ENCODE measurements at places on chromosomes 13 and 19.

DNA sequence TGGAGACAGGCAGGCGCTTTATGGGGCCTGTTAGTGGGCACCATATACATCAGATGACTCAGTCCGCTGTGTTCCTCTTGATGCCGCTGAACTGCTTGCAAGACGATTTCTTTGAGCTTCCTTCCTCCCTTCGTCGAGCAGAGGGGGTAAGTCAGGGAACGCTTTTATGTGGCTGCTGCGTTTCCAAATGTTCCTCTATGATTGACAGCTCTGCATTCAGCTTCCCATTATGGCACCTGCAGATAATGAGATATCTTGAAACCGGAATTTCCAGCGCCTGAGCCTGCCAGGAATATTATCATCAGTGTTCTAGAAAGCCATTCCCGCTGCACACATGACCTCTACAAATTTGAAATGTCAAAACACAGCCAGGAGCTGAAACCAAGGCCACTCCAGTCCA lies 257.0 kb downstream of the TSHZ3 start:
- DNase-seq: no peak

DNA sequence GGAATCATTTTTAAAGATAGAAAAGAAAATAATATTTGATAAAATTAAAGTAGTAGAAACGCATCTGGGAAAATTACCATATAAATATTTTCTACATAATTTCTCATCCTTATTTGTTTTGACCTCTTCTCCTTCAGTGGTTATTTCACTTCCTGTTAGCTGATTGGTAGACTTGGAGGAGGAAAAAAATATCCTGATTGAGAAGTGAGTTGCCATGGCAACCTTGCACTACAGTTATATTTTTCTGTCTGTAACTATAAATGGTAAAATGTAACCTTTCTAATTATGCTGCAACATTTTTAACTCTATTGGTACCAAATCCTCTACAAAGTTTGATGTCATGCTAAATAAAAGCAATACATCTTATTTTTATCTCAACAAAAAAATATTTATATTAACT lies 45.2 kb downstream of the SCEL start:
- DNase-seq: no peak

GRCh38 chr13:43300865-43301264 lies 277.5 kb downstream of the DNAJC15 start:
- DNase-seq: no peak

- no peak for DNase-seq
Observed at GRCh38 chr13:46587807-46588418, 34.9 kb downstream of the LRCH1 start.

GRCh38 chr13:97001636-97002035 lies 7.4 kb upstream of the OXGR1 start:
- DNase-seq: no peak

DNA sequence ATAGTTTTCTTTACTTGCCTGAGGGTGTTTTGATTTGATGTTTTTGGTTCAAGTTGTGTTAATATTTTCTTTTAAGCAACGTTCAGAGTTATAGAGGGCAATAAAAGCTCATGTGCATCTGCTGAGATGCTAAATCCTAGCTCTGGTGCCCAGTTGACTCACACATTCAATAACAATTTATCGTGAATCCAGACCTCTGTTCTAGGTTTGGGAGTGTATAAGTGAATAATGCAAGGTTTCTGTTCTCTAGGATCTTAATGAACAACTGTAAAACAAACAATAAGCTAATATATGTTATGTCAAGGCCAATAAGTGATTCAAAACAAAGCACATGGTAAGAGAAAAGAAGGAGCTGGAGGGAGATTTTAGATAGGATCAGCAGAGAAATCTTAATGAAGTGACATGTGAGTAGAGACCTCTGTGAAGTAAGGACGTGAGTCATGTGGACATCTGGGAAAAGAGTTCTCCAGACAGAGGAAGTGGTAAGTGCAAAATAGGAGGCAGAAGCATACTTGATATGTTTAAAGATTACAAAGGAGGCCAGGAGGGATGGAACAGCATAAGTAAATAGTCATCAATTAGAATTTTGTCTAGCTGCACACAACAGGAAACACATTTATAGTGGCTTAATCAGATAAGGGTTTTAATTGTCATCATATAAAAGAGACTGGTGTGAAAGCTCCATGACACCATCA lies 278.5 kb upstream of the HTR2A start:
- no peak for DNase-seq

GRCh38 chr13:108755083-108755482 lies 125.7 kb downstream of the MYO16 start:
- no peak for DNase-seq

GRCh38 chr13:69903081-69903480 lies 204.5 kb upstream of the ATXN8OS start:
- DNase-seq: no peak

GRCh38 chr13:48910686-48911085 lies 65.0 kb upstream of the FNDC3A start:
- no peak for DNase-seq

DNA sequence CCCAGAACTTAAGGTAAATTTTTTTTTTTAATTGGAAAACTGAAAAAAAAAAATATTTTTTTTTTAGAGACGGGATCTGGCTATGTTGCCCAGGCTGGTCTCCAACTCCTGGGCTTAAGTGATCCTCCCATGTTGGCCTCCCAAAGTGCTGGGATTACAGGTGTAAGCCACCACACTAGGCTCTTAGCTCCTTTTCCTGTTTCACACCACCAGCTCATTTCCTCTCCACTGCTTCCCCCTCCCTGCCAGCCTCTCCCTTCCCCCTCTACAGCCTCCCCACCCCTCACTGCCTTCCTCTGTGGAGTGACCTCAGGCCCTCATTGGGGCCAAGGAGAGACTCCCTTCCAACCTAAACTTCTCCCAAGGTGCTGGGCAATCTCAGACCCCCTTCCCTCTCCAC lies 4.2 kb upstream of the GIPR start:
- DNase-seq: no peak

DNA sequence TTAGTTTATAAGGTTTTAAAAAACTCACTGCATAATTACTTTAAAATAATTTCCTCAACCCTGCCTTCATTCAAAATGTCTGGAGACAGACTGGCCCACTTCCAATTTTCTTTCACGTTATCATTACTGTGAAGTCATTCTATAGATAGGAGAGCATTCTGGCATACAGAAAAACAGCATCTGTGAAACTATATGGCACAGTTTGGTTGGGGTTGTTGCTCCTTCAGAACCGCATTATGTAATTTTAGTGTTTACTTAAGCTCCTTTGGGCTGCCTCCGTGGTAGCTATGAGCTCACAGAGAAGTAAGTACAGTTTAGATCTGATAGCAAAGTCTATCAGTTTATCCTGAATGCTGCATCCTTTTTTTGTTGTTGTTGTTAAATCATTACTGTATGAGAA lies 104.3 kb downstream of the KCNRG start:
- DNase-seq: no peak

GRCh38 chr13:20714563-20715329 lies 11.2 kb downstream of the IL17D start:
- DNase-seq: no peak

GRCh38 chr13:52925251-52925650 lies 76.8 kb upstream of the PCDH8 start:
- no peak for DNase-seq

GRCh38 chr19:20928371-20928770 lies 5.3 kb downstream of the ZNF85 start:
- DNase-seq: no peak

DNA sequence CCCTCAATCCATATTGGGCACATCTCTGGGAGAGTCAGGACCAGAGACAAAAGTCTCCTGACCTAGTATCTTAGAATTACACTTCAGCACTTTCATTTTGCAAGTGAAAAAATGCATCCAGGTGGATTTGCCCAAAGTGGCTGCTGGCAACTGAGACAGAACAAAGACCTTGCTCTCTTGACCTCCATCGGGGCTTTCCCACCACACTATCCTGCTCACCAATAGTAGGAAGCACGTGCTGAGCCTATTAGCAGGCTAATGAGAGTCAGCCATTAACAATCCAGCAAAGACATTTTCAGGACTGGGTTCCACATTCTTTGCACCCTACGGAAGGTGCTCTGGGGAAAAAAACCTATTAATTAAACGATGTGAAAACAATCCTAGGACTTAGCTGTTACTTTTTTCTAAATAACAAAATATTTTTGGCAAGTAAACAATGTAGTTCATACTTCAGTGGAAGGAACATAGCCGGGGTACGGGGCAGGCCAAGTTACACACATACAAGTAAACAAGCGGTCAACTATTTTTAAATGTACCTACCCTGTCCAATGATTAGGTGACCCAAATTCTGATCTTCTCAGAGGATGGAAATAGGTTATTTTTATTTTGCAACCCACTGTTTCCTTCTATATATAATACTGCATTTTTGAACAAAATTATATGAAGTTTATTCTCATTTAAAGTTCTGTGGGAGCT lies 78.6 kb downstream of the CDADC1 start:
- no peak for DNase-seq

GRCh38 chr13:33078263-33078662 lies 62.0 kb downstream of the KL start:
- DNase-seq: no peak
